GM12878 (cell line): ENCODE measurements at places on chromosomes 7 and 10.

- DNase-seq: no peak
Measured at GRCh38 chr7:4774658-4775249, 669 bp upstream of the AP5Z1 start.

- no peak for DNase-seq
Measured at GRCh38 chr10:38147686-38148085, 53.5 kb downstream of the ZNF37A start.

- DNase-seq: no peak
Measured at GRCh38 chr10:58747687-58748086, 235.0 kb downstream of the BICC1 start.

DNA sequence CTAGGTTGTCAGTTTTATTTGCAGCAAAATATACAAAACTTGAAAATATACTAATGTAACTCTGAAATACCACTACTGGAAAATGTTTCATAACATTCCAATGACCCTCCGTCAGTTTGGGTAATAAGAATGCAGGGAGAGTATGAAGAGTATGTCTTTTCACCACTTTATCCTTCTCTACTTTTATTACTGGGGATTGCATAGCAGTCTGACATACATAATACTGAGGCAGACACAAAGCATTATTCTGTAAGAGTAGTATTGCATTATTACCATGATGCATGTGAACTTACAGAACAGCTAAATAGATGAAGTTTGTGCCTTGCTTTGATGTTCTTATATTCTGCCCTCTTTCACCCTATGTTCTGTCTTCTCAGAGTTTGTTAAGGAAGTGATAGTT lies 151.8 kb upstream of the TPK1 start:
- DNase-seq: no peak

DNA sequence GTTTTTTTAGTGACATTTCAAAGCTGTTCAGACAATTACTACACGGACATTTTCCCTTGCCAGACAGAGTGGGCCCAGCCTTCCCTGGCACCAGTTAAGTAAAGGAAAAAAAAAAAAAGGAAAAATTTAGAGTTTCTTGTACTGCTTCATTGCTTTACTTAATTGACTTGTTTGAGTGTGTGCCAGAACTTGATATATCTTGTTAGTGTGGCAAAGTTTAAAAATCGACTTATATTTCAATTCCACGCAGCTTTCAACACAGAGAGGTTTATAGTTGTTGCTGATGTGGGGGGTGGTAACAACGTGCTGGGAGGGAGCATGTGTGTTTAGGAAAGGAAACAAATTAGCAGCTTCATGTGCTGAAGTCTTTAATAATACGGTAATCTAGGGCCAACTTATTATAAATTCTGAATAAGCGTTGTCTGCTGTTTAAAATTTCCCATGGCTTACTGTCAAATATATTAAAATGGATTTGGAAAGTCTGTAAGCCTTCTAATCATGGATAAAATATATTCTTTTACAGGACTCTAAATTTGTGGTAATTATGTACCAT lies 1104.6 kb downstream of the SORCS3 start:
- no peak for DNase-seq

DNA sequence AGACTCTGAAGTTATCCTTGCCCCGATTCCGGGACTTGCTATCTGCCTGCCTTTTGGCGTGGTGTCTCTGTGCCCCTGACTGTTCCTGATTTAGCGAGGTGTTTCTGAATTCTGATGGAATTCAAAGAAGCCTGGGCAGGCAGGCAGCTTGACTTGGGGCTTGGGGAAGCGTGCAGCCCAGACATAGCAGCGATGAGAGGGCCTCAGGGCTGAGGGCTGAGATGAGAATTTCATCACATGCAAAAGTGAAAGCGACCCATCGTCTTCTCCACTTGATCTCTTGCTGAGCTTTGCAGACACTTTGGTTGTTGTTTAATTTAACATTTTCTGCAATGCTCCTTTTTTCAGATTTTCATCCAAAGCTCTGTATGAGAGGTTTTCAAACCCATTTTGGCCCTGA lies 57.8 kb downstream of the TCF7L2 start:
- no peak for DNase-seq

DNA sequence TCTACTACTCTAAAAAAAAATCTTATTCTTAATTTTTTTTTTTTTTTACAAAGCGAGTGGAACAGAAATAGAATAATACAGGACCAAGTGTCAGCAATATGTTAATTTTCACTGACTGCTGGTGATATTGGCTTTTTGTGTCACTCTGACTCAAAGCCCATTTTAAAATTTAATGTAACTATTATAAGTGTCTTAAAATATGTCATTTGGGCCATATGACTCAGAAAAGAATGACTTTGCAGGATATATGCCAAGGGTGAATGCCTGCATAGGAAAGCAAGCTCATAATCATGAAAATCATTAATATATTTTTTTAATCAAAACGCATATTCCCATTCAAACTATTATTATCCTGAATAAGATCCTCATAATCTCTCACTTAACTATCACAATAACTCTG lies 149.2 kb downstream of the GNAT3 start:
- DNase-seq: no peak

- DNase-seq: no peak
Measured at GRCh38 chr7:74173074-74173473, 1.1 kb upstream of the EIF4H start.

DNA sequence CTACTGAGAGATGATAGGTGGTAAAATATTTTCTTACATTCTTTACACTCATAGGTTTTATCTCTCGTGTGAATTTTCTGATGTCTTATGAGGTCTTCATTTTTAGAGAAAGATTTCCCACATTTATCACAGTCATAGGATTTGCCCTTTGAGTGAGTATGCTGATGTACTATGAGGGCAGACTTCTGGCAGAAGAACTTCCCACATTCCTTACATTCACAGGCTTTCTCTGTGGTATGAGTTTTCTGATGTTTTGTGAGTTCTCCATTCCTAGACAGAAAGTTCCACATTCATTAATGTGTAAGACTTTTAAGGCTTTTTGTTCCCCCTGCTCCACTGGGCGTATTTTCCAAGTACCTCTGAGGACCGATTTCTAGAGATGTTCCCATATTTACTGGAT lies 23.5 kb downstream of the ZNF25 start:
- no peak for DNase-seq

GRCh38 chr7:39838326-39838725 lies 111.7 kb upstream of the CDK13 start:
- DNase-seq: no peak
